ENCODE measurements at places on chromosomes 12 and 14.

GRCh38 chr12:10708862-10709261 is 14.3 kb downstream of the YBX3 start:
- DNase-seq: no peak

- DNase-seq: no peak
Observed at GRCh38 chr12:66548338-66549049, 130.4 kb downstream of the GRIP1 start.

DNA sequence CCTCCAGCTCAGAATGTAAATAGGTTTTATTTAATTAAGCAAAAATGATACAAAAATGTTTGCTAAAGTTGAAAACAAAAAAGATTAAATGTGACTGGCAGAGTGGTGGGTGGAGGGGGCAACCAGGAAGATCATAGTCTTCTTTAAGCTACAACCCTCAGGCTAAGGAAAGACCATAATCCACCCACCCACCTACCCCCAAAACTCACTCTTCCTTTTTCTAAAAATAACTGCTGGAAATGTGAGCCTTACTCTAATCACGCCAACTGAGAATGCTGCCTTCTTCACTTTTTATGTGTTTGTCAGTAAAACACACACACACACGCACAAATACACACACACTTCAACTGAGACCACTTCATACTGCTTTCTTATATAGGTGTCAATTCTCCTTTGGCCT is 230.0 kb upstream of the EGLN3 start:
- DNase-seq: no peak

GRCh38 chr14:27836386-27836785 is 930.2 kb upstream of the FOXG1 start:
- no peak for DNase-seq

- DNase-seq: no peak
Observed at GRCh38 chr14:69985463-69985862, 106.2 kb downstream of the SMOC1 start.

- no peak for DNase-seq
Observed at GRCh38 chr12:59736786-59737185, 141.0 kb downstream of the SLC16A7 start.

GRCh38 chr14:69593018-69593677 is 18.2 kb upstream of the SUSD6 start:
- DNase-seq: no peak
